ENCODE measurements at places on chromosomes 5 and 9.

DNA sequence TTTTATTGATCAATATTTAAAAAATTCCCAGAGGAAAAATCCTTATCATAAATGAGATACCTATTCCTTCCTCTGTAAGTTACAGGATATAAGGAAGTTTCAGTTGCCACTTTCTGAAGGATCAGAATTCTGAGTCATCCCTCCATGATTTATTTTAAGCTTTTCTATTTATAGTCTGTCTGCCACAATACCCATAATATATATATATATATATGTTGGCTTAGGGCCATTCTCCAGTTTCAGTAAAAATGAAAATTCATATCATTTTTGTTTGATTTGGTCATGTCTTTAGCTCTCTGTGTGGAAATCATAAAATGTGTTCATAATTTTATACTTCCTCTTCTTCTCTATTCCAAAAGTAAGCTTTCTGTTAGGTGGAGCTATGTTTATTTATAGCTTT is 215.8 kb upstream of the CYLC2 start:
- DNase-seq, result no peak

DNA sequence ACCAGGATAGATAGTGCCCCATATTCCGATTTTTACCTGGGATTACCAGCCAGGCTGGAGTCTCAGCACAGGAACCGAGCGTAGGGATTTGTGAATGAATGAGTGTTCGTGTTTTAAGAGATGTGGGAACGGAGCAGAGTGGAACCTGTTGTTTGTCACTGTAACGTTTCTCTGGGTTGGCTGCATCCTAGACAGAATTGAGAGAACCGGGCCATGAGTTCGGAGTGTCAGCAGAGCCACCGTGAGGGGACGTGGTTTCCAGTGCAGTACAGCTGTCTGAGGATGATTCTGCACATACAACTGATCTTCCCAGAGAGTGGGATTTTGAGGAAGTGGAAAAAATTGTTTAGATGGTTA is 1.2 kb downstream of the PDE8B start:
- no peak for DNase-seq

DNA sequence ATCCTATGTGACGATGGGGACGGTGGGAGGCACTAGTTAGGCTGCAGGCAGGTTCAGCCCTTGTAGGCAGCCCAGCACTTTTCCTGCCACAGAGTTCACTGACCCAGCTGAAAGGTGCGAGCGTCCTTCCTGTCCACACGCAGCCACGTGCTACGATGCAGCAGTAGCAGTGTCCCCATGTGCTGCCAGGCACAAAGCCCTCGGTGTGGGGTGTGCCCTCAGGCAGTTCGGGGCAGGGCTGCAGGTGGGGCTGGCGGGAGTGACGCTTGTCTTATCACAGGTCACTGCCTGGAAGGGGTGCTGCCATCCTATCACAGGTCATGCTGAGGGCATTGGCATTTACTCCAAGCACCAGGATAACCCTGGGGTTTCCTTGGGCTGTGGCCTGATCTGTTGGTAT is 46.8 kb upstream of the CLPTM1L start:
- no peak for DNase-seq

GRCh38 chr5:159386028-159386711 is 55.9 kb upstream of the IL12B start:
- DNase-seq, result no peak

GRCh38 chr5:5780253-5780652 is 357.8 kb downstream of the ICE1 start:
- DNase-seq, result no peak

GRCh38 chr5:113989913-113990305 is 372.0 kb upstream of the KCNN2 start:
- no peak for DNase-seq

GRCh38 chr5:130555429-130555828 is 609.6 kb downstream of the HINT1 start:
- DNase-seq, result no peak

DNA sequence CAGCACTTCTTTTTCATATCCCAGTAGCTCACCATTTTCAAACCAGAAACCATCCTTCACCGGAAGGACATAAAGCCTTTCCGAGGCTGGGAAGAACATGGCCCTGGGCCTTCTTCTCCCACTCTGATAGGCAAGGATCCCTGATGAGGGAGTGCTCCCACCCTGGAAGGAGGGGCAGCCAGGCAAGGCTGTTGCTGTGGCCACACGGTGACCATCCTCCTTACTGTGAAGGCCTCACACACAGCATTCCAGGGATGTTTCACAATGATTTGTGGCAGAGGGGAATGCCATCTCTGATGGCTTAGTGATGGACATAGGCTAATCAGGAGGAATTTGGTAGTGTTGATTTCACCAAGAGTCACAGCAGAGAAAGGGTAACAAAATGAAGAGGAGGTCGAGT is 130.7 kb downstream of the ADAMTS12 start:
- DNase-seq, result no peak

GRCh38 chr9:35905051-35905781 is 786 bp upstream of the HRCT1 start:
- DNase-seq, result no peak

- DNase-seq, result peak; percentile 64
Measured at GRCh38 chr5:174732036-174733020, 7.9 kb downstream of the MSX2 start.

GRCh38 chr5:13115476-13115875 is 829.0 kb downstream of the DNAH5 start:
- no peak for DNase-seq

- no peak for DNase-seq
Measured at GRCh38 chr9:3526997-3527940, 1.5 kb upstream of the RFX3 start.

GRCh38 chr5:154355129-154355611 is 90.6 kb upstream of the SAP30L start:
- no peak for DNase-seq

DNA sequence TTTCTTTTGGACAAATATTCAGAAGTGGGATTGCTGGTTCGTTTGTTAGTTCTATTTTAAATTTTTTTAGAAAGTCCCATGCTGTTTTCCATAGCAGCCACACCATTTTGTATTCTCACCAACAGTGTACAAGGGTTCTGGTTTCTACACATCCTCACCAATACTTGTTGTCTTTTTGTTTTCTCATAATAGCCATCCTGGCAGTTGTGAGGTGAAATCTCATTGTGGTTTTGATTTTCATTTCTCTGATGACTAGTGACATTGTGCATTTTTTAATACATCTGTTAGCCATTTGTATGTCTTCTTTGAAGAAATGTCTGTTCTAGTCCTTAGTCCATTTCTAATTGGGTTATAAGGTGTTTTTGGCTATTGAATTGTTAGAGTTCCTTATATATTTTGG is 214.3 kb downstream of the ARRDC3 start:
- DNase-seq, result no peak

- no peak for DNase-seq
Measured at GRCh38 chr5:407801-408268, 35.1 kb upstream of the EXOC3 start.

- DNase-seq, result no peak
Measured at GRCh38 chr9:122463828-122464632, 13.7 kb downstream of the OR1J1 start.

DNA sequence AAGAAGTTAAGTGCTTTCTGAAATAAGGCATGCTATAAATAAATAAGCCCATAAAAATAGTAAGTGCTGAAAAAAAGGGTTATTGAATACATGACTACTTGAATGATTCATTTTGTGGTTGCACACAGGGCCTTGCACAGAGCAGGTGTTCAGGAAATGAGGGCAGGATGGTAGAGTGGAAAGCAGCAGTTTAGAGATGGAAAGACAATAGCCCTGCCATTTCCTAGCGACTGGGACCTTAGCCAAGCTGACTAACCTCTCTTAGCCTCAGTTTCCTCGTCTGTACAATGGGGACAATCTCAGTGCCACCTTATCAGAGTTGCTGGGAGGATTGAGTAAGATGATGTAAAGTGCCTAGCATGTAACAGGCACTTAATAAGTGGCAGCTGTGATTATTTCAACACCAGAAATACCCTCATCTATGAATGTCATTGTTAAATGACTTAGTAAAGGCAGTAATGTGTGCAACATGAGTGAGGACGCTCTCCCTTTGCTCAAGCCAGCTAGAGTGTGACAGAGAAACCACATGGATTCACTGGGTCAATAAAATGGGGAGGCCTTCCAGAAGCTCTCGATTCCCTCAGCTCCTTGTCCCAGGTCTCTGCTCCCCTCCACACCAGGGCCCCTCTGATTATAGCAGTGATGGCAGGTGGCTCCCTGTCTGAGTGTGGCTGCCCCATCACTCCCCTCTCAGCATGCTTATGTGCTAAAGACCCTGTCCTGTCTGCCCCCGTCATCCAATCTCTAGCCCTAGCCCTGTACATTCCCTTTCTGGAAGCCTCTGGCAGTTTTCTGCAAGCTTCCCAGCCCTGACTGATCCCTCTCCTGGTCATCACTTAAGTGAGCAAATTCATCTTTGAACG is 16.0 kb upstream of the PHF19 start:
- DNase-seq, result no peak

GRCh38 chr5:138471052-138471361 is 5.7 kb downstream of the EGR1 start:
- DNase-seq, result no peak

GRCh38 chr5:39714036-39714698 is 289.4 kb upstream of the DAB2 start:
- DNase-seq, result no peak

DNA sequence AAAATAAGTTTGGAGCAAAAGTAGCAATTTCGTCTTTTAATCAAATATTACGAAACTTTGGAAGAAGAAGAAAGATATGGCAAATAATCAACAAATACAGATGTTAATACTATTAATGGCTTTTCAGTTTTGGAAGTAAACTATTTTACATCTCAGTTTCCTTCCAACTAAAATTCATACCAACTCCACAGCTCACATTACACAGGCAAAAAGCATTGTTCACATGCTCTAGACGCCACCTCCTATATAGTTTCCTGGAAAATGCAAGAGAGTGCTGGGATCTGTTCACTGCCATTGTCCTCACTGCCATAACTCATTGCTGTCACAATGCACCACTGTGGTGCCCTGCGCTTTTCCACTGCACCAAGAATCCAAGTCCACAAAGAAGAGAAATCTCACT is 149.0 kb upstream of the FTMT start:
- no peak for DNase-seq

DNA sequence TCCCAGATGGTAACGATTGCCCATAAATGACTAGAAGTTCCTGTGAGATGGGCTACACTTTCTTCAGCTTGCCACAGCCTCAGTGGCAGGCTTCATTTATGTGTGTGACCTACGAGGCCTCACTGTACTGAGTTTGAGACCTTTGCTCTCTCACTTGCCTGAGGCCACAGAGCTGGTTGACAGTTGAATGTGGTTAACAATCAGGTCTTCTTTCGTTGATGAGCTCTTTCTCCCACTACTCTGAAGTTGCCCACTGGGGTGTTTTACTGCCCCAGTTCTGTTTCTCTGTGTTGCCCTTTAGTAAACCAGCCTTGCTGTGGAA is 70.5 kb downstream of the CYFIP2 start:
- DNase-seq, result no peak

GRCh38 chr9:124306098-124306735 is 48.5 kb downstream of the NEK6 start:
- DNase-seq, result no peak

DNA sequence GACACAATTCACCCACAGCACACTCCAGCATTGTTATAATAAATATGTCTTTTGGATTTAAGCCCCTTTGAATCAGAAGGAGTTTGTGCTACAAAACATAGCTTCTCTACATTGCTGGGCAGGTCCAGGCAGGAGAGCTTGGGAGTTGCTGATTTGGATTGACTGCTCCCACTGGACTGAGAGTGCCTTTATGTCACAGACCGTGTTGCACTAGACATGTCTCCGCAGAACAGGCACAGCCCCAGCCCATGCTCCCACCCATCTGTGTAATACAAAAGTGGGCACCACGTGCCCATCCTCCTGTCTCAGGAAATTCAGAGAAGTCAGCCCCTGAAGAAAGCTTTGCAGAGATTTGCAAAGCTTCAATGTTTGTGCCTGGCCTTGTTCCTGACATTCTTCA is 117.1 kb downstream of the MED10 start:
- DNase-seq, result no peak
